Activated CD8-positive, alpha-beta memory T cell treated with anti-CD3 and anti-CD28 coated beads for 1 hour (primary cell): ENCODE measurements at places on chromosomes 6 and 20.
A peak's percentile ranks its signal among the peaks of the same experiment; 100 is the strongest.

GRCh38 chr6:146592451-146592850 is 6.3 kb upstream of the ADGB start:
- no peak for DNase-seq

- no peak for DNase-seq
These were observed 24.2 kb downstream of the RBM24 start for GRCh38 chr6:17305219-17306001.

DNA sequence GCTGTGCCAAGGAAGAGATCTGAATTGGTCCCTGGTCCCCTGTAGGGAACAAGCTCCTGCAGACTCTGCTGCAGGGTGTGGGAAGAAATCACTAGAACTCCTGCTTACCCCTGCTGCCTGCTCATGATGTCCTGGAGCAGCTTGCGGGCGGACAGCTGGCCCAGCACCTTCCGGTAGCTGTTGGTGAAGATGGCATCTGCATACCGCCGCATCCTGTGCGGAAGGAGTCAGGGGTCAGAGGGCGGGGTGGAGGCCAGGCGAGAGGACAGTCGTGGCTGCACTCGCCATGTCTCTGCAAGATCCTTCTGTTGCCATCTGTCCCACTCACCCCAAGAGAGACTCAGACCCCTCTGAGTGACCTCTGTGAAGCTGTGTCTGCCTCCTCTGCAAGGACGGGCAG is 5.3 kb downstream of the GHRH start:
- no peak for DNase-seq

DNA sequence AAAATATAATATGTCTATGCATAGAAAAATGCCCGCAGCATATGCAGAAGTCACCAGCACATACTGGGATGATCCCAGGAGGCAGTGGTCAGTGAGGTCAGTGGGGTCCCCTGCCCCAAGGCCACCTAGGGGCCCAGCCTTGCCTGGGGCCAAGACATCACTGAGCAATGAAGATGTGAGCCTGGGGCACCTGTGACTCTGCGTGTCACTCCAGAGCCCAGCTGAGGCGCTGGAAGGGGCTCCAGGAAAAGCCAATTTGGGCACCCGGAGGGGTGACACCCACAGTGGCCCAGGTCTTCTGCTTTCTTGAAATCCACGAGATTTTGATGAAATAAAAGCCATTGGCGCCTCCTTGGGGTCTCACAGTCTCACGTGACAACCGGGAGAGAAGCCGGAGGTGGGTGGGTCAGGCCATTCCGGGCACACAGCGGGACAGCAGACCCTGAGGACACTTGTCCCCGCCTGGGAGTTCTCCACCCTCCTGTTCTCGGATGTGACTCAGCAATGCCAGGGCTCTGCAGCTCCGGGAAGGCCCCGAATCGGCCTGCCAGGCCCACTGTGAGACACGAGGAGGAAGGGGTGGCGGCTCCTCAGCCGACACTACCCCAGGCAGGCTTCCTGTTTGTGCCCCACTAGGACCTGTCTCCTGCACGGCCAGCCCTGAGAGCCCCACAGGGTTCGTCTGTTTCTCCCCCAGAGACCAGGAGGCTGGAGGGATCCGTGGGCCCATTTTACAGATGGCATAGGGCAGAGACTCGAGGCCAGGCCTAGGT is 24.4 kb upstream of the SLCO4A1 start:
- DNase-seq: peak; percentile 33

DNA sequence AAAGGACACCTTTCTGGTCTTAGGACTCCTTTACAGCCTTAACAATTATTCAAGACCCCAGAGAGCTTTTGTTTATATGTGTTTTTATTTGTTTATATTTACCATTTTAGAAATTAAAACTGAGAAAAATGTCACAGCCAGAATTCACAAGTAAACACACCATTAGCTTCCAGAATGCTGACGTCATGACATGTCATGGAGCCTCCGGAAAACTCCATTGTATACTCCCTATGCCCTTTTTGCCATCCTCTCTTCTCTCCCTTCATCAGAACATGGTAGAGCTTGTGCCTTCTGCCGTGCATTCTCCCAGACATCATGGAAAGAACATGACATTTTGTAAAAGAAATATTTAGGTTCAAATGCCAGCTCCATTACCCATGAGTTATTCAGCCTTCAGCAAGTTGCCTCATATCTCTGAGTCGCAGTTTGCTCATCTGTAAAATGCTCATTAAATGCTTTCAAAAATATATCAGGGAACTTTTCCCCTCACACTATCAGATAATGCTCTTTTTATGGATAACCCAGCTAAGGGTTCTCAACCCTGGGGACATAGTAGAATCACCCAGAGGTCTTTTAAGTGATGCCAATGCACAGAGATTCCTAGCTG is 27.8 kb downstream of the TNFAIP3 start:
- no peak for DNase-seq

- DNase-seq: no peak
These were observed 55.1 kb upstream of the HBS1L start for GRCh38 chr6:135109761-135110160.

GRCh38 chr6:38799529-38800184 is 84.5 kb downstream of the DNAH8 start:
- DNase-seq: no peak

- DNase-seq: no peak
These were observed 637.1 kb downstream of the UTRN start for GRCh38 chr6:144922120-144922722.

- DNase-seq: peak; percentile 23
These were observed 27.0 kb downstream of the TRIM27 start for GRCh38 chr6:28896505-28897368.

GRCh38 chr6:108652375-108652774 is 91.7 kb downstream of the FOXO3 start:
- DNase-seq: no peak

DNA sequence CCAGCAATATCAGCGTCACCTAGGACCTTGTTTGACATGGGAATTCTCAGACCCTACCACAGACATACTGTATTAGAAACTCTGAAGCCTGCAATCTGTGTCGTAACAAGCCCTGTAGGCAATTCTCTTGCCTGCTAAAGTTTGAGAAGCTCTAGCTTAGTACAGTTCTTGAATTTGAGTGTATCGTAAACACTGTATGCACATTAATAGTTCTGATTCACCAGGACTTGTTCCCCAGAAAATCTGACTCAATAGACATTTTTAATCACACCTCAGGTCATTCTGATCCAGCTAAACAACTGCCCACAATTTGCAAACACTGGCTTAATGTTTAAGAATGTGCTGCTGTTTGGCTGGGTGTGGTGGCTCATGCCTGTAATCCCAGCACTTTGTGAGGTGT is 414.3 kb downstream of the TFAP2A start:
- no peak for DNase-seq

DNA sequence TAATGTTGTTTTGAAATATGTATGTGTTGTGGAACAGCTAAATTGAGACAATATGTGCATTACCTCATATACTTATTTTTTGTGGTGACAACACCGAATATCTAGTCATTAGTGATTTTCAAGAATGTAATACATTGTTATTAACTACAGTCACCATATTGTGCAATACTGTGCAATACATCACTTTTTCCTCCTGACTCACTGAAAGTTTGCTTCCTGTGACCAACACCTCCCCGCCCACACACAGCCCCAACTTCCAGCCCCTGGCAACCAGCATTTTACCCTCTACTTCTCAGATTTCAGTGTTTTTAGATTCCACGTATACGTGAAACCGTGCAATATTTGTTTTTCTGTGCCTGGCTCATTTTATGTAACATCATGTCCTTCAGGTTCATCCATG is 627.9 kb downstream of the PRKN start:
- DNase-seq: no peak

- DNase-seq: no peak
These were observed 235.3 kb upstream of the CEP162 start for GRCh38 chr6:84462698-84463097.

DNA sequence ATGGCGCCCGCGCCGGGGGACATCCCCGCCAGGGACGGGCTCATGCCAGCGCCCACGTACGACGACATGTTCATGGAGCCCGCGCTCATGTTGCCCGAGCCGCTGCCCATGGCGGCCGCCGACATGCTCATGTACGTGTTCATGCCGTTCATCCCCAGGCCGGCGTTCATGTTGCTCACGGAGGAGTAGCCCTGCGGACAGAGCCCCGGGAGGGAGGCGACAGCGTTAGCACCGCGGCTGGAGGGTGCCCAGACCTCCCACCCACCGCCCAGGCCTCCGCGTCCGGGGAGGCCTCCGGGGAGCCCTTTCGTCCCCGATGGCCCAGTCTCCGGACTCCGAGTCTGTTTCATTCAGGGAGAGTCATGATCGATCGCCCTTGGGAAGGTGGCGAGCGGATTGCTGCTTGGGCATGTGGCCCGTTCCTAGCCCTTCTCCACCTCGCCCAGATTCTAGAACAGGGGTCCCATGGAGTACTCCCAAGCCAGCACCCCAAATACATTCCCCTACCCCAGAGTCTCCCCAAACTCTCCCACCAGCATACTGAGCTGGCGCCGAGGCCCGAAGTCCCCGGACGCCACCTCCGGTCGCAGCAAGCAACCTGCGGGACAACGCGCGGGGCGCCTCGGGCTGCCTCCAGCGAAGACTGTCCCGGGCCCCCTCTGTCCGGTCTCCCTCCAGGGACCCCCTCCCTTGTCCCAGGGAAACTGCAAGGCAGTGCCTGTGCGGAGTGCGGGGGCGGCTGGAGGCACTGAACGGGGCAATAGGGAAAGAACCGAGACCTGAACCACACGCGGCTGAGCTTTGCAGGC is 1.2 kb downstream of the FOXA2 start:
- no peak for DNase-seq

- no peak for DNase-seq
These were observed 29.8 kb downstream of the AIG1 start for GRCh38 chr6:143090314-143091044.

- DNase-seq: no peak
These were observed 220.0 kb upstream of the ZFP64 start for GRCh38 chr20:52411611-52412010.

GRCh38 chr6:138538390-138539031 is 39.2 kb upstream of the NHSL1 start:
- no peak for DNase-seq

- DNase-seq: no peak
These were observed 65.6 kb downstream of the ZNF292 start for GRCh38 chr6:87220997-87221396.
